ENCODE measurements at places on chromosomes 1 and 21.

GRCh38 chr1:118104951-118105350 is 80.1 kb downstream of the SPAG17 start:
- DNase-seq, result no peak

DNA sequence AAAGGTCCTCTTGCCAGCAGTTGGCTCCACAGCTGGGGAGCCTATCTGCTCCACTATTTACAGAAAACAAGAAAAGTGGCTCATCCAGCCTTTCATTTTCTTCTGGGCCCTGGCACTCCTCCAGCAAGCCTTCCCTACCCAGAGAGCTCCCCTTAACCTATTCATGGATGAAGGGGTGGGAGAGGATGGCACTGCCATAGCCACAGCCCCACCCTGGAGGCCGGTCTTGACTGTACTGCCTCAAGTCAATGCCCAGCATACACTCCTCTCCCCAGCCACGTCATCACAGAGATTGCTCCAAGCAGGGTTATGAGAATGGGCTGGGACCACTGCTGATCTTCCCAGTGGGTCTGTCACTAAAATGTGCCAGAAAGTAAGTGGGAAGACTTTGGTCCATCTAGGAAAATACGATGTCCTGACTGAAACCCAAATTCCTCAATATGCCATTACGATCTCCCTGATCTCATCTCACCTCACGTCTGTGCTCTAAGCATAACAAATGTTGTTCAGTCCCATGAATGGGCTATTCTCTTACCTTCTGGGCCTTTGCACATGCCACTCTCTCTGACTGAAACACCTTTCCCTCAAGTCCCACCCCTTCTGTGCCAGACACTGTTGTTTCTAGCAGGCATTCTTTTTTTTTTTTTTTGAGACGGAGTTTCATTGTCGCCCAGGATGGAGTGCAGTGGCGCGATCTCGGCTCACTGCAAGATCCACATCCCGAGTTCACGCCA is 21.4 kb upstream of the PTAFR start:
- no peak for DNase-seq

- no peak for DNase-seq
Measured at GRCh38 chr1:41371630-41372599, 10.7 kb downstream of the FOXO6 start.

GRCh38 chr1:161549652-161550051 is at the start of gene FCGR3A:
Gene FCGR3A, minus strand, starts transcription at chr1:161549818. Its CDS starts 82 bp downstream, at chr1:161549736.
- DNase-seq, result no peak

GRCh38 chr1:225881081-225881958 is 860 bp downstream of the TMEM63A start:
- peak; percentile 48 for DNase-seq

- no peak for DNase-seq
Measured at GRCh38 chr1:205260948-205261732, 33.4 kb downstream of the TMCC2 start.

GRCh38 chr1:100530880-100531487 is 7.0 kb upstream of the GPR88 start:
- no peak for DNase-seq

- DNase-seq, result no peak
Measured at GRCh38 chr21:38721055-38721454, 84.7 kb upstream of the ETS2 start.

- DNase-seq, result no peak
Measured at GRCh38 chr1:58119971-58120370, 426.6 kb downstream of the OMA1 start.

DNA sequence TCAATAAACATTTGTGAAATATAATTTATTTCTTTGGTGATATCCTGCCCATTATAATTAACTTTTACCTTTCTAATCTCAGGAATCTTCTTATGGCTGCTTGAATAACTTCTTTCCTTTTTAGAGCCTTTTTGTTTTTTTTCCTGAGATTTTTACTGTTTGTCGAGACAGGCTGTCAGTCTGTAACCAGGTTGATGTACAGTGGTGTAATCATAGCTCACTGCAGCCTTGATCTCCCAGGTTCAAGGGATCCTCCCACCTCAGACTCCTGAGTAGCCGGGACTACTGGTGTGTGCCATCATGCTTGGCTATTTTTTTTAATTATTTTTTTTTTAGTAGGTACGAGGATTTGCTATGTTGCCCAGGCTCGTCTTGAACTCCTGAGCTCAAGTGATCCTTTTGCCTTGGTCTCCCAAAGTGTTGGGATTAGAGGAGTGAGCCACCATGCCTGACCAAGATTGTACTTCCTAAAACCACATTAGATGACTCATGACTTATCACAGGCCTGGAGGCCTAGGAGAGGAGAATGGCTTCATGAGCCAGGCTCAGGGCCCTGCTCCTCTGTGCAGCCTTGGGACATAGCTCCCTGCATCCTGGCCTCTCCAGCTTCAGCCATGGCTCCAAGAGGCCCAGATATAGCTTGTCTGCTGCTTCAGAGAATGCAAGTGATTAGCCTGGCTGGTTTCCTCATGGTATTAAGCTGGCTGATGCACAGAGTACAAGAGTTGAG is 48.6 kb downstream of the CTH start:
- no peak for DNase-seq

- no peak for DNase-seq
Measured at GRCh38 chr21:46055863-46056281, 42.0 kb upstream of the COL6A2 start.

- no peak for DNase-seq
Measured at GRCh38 chr1:117167402-117167801, 43.3 kb downstream of the VTCN1 start.

DNA sequence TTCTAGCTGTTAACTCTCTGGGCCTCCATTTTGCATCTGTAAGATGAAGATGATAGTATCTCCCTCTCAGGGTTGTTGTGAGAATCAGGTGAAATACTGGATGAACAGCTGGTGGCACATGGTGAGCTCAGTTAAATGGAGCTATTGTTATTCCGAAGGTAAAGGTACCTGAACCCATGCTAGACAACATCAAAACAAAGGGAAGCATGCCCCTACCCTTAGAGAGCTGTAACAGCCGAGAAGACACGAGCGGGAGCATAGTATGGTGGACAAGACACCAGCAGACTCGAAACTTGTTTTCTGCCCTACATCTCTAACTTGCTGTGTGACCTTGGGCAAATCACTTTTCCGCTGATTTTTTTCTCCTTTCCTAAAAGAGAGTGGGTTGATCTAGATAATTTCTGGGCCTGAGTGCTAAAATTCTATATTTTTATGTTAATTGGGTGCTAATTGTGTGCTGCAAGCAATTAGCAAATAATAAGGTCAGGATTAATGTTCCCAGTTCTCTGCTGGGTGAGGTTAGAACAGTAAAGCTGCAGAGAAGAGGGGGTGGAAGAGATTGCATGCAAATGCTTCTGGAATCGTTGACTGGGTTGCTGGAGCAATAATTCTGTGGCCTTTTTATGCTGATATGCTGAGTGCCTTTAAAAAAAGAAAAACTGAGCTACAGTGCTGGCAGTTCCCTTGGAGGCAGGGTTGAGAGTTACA is 10.8 kb downstream of the TMEM200B start:
- no peak for DNase-seq

DNA sequence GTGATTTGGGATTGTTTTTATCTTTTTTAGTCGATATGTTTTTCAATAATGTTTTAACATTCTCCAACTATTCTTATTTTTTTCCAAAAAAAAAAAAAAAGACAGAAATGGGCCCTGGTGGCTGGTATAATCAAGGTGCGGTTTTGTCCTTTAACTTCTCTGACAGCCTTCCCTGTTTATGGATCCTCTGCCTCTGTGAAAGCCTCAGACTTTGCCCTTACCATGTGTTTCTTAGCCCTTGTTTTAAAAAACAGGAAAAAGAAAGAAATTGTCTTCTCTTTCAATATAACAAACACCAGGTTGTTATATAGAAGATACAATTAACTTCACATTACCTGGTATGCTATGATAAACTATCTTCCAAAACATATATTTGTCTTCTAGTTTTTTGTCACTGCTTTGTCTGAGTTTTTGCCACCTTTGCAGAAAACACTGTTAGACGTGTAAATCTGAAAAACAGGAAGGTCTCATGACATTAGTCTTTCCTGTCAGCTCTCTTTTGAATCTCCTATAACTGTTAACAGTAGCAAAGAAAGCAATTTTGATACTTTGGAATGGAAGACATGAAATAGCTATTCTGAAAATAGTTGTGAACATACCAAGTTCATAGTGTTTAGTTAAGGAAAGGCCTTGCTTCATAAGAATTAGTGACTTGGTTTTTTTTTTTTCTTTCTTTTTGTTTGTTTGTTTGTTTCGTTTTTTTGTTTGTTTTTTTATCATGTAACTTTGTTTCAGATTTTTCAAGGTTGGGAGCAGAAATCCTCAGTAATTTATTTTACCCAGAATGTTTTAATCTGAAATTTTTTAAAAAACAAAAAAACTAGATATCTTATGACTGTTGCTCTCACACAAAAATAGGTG is 31.7 kb upstream of the CACYBP start:
- DNase-seq, result no peak

DNA sequence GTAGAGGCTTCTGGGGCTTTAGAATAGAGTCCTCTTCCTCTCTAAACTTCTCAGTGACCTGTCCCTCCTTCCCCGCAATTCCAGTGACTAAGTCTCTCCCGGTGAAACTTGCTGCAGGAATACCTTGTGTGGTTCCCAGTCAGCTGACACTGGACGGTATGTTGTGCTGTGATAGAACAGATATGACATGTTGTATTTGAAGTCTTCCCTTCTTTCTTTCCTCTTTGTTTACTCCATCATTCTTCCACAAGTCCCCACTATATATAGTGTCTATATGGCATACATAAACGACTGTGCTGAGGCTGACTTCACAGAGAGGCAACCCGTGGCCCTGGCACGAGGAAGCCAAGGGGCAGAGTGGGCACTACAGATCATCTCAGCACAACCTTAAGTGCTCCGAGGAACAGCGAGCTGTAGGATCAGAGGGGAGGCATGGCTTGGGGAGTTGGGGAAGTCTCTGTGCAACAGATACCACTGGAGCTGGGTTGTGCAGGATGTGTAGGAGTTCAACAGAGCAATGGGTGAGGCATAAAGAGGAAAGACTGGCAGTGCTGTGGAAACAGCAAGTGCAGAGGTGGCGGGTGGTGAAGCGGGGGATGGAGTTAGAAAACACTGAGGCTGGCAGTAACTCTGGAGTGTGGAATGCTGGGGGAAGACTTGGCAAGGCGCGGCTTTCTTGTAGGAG is 237.8 kb downstream of the TRABD2B start:
- DNase-seq, result no peak

GRCh38 chr21:16741141-16741665 is 771.6 kb upstream of the CXADR start:
- no peak for DNase-seq

- no peak for DNase-seq
Measured at GRCh38 chr1:28032281-28032680, 56.1 kb downstream of the EYA3 start.

GRCh38 chr1:26690157-26690556 is 5.7 kb upstream of the ARID1A start:
- DNase-seq, result no peak

- no peak for DNase-seq
Measured at GRCh38 chr1:33682371-33682770, 181.5 kb upstream of the HMGB4 start.

- DNase-seq, result no peak
Measured at GRCh38 chr1:65825741-65826140, 33.0 kb downstream of the PDE4B start.

DNA sequence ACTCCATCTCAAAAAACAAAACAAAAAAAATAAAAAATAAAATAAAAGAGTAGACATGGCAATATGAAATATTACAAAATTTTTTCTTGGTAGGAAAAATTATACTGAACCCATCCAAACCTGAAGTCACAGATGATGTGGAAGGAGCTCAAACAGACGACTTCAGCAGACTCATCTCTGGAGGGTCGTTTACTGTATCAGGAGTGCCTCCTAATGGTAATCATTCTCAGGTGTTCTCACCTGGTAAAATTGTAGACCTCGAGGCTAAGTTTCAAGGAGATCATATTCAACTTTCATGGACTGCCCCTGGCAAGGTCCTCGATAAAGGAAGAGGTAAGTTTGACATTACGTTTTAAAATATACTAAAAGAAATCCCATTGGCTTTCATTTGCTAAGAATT is 54.3 kb upstream of the SH3GLB1 start:
- DNase-seq, result no peak

DNA sequence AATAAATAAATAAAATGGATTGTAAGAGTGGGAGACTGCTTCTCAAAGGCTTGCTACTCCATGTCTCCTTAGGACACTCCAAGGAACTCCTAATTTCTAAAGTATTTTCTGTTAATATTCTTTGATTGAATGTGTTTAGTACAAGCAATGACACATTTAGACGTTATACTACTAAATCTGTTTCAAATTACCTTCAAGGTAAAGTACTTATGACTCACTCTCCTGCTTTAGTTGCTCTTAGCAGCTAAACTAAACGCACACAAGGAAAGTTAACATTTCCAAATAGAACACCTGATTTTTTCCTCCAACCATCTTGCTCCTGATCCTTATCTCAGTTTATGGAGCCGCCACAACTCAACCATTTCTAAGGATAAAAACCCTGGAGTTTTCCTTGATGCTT is 969.8 kb upstream of the ADGRL4 start:
- DNase-seq, result no peak
